Activated CD8-positive, alpha-beta memory T cell treated with anti-CD3 and anti-CD28 coated beads, Interleukin-2, amount 10 ng/mL, durations not matched to agents 7 days and 5 days (primary cell): ENCODE measurements at places on chromosomes 11 and 22. TPM values are rescaled to one million over a fixed set of nuclear protein-coding genes. Genes with fewer than 3 reads are reported as not detected.
A peak's percentile ranks its signal among the peaks of the same experiment; 100 is the strongest.

Gene OR52E8
- total RNA-seq, result not detected

Gene MIAT
- total RNA-seq, result 66.5 TPM

Gene ADAMTS8
- total RNA-seq, result not detected

Gene NUP50
- total RNA-seq, result 150 TPM

Gene ZNF215
- 1.1 TPM for total RNA-seq

Gene NCAPD3
- total RNA-seq, result 143 TPM

DNA sequence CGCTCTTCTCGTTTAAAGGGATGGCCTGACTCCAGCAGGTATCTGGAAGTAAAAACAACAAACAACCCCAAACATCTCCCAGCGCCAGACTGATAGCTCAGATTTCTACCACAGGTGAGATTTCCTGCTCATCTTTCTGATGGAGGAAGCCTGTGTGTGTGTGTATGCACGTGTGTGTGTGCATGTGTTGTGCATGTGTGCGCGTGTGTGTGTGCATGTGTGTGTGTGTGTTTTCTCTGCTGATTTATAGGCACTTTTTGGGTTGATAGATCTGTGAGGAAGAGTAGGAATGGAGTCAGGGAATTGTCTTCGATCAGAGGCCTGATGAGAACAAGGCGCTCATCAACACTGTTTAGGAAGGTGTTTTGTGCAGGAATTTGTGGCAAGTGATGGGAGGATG is 103.0 kb downstream of the PKNOX2 start:
- DNase-seq, result no peak

DNA sequence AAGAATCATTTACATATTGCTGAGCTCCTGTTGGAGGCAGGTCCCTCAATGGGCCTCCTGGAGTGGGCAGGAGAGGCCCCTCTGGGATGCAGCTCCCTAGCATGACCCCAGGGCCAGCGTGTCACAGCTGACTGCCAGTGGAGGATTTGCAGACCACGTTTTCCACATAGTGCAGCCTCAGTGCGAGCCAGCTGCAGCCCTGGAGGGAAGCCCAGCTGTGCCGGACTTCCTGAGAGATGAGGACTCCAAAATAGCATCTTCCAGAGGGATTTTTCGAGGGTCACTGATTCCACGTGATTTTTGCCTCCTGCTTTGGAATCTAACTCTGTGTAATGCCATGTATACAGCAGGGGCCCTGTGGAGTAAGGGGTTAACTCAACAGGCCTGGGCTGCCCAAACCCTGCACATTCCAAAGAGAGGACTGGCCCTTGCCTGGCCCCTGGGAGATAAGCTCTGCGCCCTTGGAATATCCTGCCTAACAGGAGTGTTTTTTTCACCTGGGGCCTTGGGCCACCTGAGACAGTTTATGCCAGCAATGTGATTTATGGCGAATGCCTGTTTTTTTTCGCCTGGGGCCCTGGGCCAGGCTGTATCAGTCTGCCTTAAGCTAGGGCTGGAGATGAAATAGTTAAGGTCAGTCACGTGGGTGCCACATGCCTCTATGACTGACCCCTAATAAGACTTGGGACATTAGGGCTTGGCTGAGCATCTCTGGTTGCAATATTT is 47.4 kb downstream of the RPS6KA4 start:
- no peak for DNase-seq

- no peak for DNase-seq
Measured at GRCh38 chr22:41523464-41524221, 20.6 kb downstream of the POLR3H start.

- DNase-seq, result no peak
Measured at GRCh38 chr11:29963796-29964195, 53.0 kb downstream of the KCNA4 start.

DNA sequence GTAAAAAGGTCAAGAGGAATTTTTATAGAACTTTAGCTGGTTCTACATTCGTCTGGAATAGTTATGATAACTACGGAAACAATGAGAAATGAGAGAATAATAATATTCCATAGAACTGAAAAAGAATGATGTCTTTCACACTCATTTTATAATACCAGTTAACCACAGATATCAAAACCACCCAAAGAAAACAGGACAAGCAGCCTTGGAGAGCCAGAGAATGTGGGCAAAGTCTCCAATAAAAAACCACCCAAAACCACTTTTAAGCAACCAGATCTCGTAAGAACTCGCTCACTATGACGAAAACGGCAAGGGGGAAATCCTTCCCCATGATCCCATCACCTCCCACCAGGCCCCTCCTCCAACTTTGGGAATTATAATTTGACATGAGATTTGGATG is 60.8 kb downstream of the ARHGAP32 start:
- no peak for DNase-seq

DNA sequence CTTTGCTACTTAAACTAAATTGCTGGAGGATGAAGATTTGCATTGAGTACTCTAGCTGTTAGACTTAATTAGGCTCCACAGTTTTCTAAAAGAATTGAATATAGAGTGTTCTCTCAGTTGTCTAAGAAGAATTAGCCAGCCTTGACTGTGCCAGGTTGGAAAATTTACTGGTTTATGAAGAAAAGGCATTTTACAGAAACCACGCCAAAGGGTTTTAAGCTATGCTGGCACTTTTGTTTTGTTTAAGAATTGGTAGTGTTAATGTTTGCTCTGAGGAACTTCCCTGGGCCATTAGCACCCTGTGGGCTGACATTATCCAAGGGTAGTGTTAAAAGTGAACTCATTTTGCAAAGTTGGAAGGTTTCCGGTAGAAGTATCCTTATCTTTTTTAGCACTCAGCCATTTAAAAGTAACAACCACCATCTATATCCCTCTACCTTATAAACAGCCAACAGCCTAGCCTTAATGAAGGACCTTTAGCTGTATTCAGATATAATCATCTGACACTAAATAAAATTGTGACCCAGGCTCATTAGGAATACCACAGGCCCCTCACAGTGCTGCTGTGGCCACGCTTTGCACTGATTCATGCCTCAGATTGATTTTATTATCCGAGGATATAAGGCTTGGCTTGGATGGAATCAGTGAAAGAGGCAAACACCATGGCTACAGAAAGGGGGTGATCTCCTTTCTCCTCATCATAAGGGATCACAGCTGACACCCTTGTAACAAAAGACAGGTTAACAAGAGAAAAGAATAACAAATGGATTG is 158.9 kb downstream of the NCAM1 start:
- DNase-seq, result no peak

- peak; percentile 94 for DNase-seq
Measured at GRCh38 chr11:65572356-65573051, at the start of gene FAM89B. Gene FAM89B, plus strand, starts transcription at chr11:65572538. Its CDS starts 132 bp downstream, at chr11:65572670.

DNA sequence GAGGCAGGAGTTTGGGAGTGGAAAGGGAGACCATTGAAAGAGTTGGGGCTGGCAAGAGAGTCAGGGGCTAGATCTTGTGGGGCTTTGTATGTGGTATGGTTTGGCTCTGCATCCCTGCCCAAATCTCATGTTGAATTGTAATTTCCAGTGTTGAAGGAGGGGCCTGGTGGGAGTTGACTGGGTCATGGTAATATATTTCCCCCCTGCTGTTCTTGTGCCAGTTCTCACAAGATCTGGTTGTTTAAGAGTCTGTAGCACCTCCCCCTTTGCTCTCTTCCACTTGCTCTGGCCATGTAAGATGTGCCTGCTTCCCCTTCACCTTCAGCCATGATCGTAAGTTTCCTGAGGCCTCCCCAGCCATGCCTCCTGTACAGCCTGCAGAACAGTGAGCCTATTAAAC is 10.1 kb upstream of the RAB3IL1 start:
- no peak for DNase-seq

GRCh38 chr11:107623183-107623582 is 32.2 kb downstream of the ELMOD1 start:
- DNase-seq, result no peak

DNA sequence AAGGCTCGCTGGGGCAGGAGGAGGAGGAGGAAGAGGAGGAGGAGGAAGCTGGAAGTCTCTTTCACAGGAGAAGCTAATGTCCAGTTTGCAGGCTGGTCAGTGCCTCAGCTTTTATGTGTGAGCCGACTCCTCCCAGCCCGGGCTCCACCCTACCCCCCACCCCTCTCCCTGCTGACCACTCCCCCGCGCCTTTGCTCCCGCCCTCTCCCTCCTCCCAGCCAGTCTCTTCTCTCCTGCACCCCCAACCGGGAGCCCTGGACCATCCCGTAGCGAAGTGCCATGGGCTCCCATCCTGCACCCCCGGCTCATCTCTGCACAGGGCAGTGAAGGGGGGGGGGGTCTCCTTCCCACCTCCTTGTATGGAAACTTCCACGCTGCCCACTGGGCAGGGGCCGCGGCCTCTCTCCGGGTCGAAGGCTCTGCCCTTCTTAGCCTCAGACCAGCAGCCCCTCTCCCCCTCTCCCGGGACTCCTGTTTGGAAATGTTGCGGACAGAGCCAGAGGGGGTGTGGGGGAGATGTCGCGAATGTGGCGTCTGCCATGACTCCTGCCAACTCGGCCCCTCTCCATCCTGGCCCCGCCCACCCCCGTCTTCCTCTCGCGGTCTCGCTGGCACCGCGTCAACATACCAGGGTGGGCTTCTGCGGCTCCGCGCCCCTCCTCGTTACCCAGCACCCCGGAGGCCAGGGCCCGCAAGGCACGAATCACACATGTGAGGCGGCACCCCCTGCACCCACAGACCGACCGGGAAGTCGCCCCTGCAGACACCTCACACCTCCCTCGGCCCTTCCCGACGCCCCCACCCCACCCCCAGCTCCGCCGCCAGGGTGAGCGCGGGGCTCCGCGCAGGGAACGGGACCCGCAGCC is 1.8 kb downstream of the IGF2 start:
- no peak for DNase-seq

GRCh38 chr11:112748713-112749543 is 212.3 kb upstream of the NCAM1 start:
- DNase-seq, result no peak

- no peak for DNase-seq
Measured at GRCh38 chr11:115054570-115055538, 376.5 kb downstream of the NXPE2 start.

DNA sequence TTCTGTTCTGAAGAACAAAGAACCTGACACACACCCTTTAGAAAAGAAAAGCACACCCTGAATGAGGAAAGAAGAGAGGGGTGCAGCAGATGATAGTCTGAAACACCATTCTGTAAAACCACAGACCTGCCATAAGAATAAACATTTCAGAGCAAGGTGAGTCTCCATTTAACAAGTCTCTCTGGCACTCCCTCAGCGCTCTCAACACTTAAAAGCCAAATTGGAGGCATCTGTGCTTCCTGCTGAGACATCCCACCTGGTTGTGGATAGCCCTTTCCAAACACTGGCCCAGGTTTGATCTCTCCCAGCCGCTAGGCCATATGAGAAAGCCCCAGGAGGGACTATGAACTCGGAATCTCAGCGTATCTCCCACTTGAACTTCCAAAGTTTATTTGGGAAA is 36.3 kb downstream of the ETS1 start:
- DNase-seq, result no peak

- no peak for DNase-seq
Measured at GRCh38 chr11:94885133-94885532, 88.2 kb downstream of the CWC15 start.

DNA sequence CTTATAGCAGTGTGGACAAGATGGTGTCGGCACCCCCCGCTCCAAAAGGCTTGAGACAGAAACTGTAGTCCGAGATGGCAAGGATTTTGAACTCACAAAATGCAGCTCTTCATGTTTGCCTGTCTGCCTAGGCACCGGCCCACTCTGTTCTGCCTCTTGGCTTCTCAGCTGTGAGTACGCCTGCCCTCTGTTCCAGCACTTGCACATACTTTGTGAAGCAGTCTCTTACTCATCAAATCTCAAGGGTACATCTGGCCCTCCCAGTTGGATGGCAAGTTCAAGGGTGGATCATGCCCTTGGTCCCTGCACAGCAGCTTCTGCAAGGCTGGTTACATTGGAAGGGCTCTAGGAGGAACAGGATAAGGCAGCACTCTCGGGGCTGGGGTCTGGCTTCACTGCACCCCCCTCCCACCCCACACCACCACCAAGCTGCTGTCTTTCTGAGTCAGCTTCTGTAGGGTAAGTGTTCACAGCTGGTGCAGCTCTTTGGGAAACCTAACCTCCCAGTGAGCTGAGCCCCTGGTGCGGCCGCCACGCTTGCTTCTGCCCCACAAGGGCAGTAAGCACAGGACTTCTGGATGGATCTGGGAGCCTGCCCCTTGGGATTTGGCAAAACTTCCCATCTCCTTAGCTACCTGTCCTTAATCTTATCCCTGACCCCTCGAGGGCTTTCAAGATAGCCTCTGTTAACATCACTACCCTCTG is 37.2 kb downstream of the FAM83F start:
- DNase-seq, result no peak

DNA sequence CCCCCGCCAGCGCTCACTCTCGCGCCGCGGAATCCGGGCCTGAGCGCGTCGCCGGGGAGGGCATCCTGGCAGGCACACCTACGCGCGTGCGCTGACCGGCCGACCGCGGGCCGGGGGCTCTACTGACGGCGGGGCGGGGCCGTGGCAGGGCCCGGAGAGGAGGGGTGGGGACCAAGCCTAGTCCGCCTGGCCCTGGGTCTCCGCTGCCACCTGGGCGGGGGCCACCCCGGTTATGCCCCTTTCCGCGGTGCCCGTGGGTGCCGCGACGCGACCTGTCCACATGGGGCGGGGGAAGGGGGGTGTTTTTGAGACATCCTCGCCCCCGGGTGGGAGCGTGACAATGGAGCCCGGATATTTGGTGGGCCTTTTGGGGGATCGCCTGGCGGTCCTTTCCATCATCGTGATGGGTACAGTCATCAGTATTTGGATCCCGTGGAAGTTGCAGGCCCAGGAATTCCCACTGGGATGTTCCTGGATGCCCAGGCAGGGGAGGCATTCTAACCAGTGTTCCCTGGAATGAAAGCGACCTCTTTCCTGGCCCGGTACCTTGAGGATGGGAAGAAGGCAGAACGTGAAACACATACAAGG is 2.2 kb downstream of the NCAM1 start:
- DNase-seq, result no peak
